ENCODE measurements at places on chromosomes 7 and 10.

GRCh38 chr7:42181566-42181965, 55.4 kb downstream of the GLI3 start:
- no peak for DNase-seq

GRCh38 chr7:33761449-33762080, 143.8 kb upstream of the BMPER start:
- no peak for DNase-seq

- no peak for DNase-seq
Measured at GRCh38 chr10:48568546-48568945, 36.3 kb downstream of the ARHGAP22 start.

DNA sequence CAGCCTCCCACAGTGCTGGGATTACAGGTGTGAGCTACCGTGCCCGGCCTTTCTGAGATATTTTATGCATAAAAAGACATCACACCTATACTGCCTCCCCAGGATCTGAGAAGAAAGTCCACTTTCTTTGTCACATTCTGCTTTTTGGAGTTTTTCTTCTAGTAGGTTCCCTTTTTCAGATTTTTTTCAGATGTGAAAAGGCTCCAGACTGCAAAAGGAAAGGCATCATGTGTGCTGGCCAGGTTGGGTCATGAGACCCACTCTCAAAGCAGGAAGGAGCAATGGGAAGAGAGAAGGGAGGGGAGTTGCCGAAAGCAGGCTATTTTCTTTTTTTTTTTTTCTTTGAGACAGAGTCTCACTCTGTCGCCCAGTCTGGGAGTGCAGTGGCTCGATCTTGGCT, 10.8 kb downstream of the BLVRA start:
- no peak for DNase-seq

DNA sequence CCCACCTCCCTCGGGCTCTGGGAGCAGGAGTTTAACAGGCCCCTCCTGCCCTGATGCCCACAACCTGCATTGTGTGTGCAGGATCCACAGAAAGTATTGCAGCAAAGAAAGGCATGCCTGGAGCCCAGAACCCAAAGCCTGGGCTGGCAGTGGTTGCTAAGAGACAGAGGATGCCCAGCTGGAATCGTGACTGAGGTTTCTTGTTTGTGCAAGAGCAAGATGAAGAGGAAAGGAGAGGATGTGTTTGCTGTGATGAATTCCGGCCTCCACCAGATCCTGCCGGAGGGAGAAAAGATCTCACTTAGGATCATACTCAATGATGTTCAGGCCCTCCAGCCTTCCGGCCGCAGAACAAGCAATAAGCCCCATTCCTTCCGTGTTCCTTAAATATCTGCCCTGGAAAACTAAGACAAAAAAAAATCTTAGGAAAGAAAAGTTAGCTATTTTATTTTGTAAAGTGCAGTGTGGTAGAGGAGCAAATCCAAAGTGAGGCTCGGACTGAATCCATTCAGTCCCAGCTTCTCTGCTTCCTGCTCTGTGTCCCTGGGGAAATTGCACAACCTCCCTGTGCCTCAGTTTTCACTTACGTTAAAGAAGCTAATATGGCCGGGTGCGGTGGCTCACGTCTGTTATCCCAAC, 57.1 kb downstream of the SLIT1 start:
- DNase-seq: no peak

GRCh38 chr10:24849501-24850299, 102.7 kb downstream of the PRTFDC1 start:
- peak; percentile 89 for DNase-seq

DNA sequence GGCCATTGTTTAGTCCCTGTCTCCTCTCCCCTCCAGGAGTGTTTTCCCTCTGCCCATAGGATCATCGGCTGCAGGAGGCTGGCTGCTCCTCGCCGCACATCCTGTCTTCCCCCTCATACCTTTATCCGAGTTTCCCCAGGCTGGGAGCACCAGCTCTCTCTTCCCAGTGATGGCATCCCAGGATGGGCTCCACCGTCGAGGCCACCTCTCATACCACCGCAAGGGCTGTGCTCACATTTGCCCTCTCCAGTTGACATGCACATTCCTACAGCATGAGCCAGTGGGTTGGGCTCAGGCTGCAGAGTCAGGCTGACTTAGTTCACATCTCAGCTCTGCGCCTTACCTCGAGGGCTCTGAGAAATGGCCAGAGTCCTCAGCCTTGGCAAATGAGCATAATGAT, 12.1 kb downstream of the HKDC1 start:
- DNase-seq: no peak

- no peak for DNase-seq
Measured at GRCh38 chr7:131932271-131932670, 375.8 kb upstream of the PODXL start.

DNA sequence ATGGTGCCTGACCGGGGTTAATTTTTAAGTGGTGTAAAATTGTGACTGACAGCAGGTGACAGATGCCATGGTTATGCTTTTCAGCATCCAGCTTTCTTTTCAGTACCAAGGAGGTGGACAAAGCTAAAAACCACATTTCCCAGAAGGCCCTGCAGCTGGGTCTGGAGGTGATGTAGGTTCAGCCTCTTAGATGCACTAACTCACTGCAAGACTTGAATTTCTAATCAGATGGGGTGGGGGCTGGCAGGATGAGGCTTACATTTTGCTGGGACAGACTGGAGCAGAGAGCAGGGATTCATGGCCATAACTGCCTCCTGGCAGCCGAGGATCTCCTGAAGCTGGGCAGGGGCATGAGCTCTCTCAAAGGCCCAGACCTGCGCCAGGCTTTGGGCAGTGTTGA, 52.4 kb downstream of the PDIA4 start:
- DNase-seq: no peak

- no peak for DNase-seq
Measured at GRCh38 chr10:48377751-48378530, 71.5 kb downstream of the MAPK8 start.

DNA sequence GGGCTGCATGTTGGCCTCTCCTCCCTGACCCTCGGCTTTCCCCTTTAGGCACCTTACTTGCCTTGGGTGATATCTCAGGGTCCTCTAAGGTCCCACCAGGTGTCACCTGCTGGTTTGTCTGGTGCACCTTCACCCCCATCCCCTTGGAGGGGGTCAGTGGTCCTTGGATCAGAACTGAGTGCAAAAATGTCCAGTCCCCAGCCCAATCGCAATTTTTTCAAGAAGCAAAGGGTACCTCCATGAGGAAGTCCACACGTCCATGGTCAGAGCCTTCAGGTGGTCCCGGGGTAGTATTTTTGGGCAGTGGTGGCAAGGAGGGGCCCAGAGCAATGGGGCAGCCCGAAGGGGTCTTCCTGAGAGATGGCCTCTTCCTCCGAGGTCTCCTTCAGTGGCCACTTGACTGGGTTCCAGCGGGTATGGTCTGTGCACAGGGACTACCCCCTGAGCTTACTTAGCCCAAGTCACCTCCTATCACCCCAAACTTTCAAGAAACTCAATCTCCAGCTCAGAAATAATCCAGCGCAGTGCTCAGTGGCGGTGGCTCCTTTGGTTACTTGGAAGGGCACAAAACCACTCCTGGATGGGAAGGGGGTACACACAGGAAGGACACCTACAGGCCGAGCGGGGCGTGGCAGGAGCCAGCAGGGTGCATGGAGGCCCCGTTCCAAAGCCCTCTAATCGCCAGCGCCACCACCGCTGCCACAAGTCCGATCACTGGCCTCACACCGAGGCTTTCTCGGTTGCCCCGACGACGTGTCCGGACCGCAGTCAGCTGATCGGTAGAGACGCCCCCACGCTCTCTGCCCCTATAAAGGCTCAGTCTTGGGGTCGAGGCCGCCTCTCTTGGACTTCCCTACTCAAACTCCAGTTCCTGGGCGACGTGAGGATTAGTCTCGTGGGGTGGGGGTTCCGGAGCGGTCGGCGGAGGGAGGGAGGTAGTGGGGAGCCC, 4.5 kb downstream of the SAP25 start:
- DNase-seq: peak; percentile 75

DNA sequence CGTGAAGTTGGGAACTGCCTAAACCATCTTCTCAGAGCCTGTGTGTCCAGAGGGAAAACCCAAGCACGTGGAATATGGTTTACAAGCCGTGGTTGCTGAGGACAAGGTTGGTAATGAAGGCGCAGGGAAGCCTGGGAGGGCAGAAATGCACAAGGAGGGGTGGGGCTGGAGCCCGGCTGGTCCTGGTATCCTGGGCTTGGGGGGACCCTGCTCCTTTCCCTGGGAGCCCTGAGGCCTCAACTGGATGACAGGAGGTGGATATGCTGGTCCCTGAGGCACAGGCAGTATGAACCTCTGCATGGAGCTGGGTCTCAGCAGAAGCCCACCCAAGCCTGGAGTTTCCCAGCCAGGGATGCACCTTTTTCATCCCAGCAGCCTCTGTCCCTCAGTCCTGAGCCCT, 80.3 kb upstream of the RET start:
- DNase-seq: no peak

DNA sequence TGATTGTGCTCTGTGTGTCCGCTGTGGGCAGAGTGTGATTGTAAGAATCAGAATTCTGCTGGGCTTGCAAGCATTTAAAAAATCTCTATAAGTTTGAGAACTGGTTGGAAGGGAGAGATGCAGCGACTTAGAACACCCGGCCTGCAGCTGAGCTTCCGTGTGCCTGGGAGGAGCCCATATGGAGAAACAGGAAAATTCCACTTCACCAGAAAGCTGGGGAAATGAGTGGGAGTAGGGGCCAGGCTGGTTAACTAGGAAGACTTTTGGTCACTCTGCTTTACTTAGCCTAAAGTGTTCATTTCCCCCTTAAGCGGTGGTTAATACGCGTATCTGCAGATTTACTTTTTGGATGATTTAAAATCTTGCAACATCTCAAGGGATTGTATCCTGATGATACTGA, 72.2 kb downstream of the TCF7L2 start:
- DNase-seq: no peak

DNA sequence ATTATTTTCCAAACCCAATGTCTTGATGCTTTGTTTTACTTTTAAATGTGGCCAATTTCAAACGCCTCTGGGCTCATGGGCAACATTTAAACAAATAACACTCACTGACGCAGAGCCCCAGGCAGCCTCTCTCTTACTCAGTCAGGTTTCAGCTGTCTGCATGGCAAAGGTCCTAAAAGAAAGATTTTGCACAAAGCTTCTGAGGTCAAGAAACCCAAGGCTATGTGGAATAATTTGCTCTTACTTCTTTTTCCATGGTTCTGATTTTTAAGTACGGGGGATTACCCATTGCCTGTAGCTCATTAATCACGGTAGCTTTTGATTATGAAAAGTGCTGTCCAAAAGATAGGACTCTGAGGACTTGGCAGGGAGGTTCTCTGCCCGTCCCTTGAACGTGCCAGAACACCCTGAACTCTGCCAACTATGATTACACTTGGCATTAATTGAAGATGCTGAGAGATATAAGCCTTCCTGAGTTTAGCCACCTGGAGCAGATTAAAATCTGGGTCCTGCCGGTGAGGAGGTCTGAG, 14.1 kb upstream of the MSRB2 start:
- DNase-seq: no peak

GRCh38 chr7:27116962-27117886, 13.3 kb downstream of the HOXA4 start:
- no peak for DNase-seq

GRCh38 chr7:16419859-16420258, 1.5 kb downstream of the CRPPA start:
- no peak for DNase-seq

GRCh38 chr7:159012353-159013069, 132.2 kb downstream of the VIPR2 start:
- no peak for DNase-seq

DNA sequence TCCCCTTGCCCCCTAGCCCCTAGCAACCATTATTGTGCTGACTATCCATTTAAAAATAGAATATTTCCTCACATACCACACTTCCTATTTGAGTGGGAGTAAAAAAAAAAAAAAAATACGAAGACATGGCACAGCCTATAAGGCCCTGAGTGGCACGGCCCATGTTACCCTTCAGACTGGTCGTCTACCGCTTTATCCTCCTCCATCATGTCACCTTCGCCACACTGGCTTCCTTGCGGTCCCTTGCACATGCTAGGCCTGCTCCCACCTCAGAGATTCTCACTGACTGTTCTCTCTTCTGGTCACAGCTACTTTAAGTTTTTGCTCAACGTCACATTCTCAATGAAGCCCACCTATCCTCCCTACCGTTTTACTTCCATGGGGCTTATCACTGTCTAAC, 130.3 kb downstream of the ATE1 start:
- no peak for DNase-seq

- DNase-seq: no peak
Measured at GRCh38 chr7:131890176-131890575, 333.7 kb upstream of the PODXL start.

DNA sequence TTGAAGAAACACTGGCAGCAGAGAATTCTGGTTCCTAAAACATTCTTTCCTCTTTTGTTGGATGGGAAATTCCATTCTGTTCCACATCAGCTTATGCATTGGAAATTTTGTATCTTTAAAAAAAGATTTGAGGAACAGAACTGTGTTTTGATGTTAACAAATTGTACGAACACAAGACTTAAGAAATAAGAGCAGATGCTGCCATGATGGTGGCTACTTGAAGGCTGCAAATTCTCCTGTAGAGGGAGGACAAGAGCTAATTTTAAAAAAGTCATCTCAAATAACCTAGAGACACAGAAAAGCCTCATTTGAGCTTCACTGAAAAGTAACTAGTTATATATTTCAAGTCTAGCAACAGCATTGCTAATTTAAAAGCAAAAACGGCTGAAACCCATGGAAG, 29.8 kb downstream of the NDUFB2 start:
- no peak for DNase-seq

- no peak for DNase-seq
Measured at GRCh38 chr7:24349339-24349738, 65.3 kb downstream of the NPY start.

DNA sequence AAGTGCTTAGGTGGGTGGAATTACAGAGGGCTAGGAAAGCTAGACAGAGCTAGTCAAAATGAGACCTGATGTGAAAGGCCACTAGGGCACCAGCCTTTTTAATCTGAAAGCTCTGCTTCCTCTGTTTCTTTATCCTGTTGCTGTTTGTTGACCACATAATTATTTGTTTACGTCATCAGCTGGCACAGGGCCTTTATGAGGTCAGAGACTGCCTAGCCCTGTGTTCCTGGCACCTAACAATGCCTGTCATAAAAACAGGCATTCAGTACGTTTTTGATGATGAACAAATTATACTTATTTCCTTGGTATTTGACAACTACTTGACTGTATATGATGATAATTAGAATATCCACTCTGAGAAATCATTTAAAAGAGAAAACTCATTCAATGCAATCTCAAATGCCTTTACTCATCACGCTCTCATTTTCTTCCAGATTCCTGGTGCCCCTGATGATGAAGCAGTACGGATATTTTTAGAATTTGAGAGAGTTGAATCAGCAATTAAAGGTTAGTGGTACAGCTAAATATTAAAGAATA, 26.0 kb downstream of the RBM17 start:
- no peak for DNase-seq

DNA sequence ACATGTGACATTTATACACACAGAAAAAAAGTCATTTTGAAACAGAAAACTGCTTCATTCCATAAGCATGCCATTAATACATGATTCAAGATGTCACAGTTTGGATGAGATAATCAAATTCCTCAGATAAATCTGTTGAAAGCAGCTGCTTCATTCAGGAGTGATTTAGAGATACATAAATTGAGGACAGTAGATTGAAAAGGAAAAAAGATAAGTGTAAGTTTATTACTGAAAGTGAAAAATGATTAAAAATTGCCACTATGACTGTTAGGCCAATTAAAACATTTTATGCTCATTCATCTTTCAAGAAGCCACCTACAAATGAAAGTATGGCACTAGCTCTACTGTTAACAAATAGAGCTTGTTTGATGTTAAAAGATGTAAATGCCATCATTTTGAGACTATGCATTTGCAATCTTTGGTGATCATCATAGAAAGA, 136.9 kb upstream of the CDK6 start:
- DNase-seq: no peak

- DNase-seq: no peak
Measured at GRCh38 chr10:28812384-28813372, 135.4 kb downstream of the BAMBI start.

All from NCI-H146 (cell line).